Regular cardiac myocyte (primary cell): ENCODE measurements at places on chromosomes 6 and 20. TPM values are rescaled to one million over a fixed set of nuclear protein-coding genes. Genes with fewer than 3 reads are reported as not detected.

The SLC22A23 gene
- total RNA-seq = 9.4 and 21.1 TPM in 2 replicates

The PLCB4 gene
- total RNA-seq = 7.1 and 7.3 TPM in 2 replicates

The IMPG1 gene
- total RNA-seq = not detected in 2 replicates

The KCNQ5 gene
- total RNA-seq = 5.1 and 7.9 TPM in 2 replicates

The SMIM8 gene
- total RNA-seq = 3.3 and 5.4 TPM in 2 replicates

The PDE10A gene
- total RNA-seq = 18.4 and 32.4 TPM in 2 replicates

The MSH5 gene
- 4.4 and 5.4 TPM in 2 replicates for total RNA-seq

The ZNF165 gene
- 0.38 and 0.56 TPM in 2 replicates for total RNA-seq

The PRICKLE4 gene
- 0.19 and 0.56 TPM in 2 replicates for total RNA-seq

The VGLL2 gene
- not detected in 2 replicates for total RNA-seq

The SCRT2 gene
- total RNA-seq = not detected in 2 replicates

The ZNF322 gene
- total RNA-seq = 11.7 and 18.3 TPM in 2 replicates

The OR12D1 gene
- total RNA-seq = not detected in 2 replicates

The GLP1R gene
- under 0.01 TPM in 1 of 2 replicates, not detected in the other for total RNA-seq

The PLG gene
- 0.28 TPM in 1 of 2 replicates, not detected in the other for total RNA-seq

The TRDN gene
- not detected in 2 replicates for total RNA-seq

The RGL2 gene
- total RNA-seq = 17.5 and 20.1 TPM in 2 replicates

The SLPI gene
- 0.58 TPM in 1 of 2 replicates, not detected in the other for total RNA-seq

The FOXA2 gene
- total RNA-seq = not detected in 2 replicates

The ZCCHC3 gene
- total RNA-seq = 8.5 and 18.0 TPM in 2 replicates

The CRYBG1 gene
- total RNA-seq = 1.7 and 7.1 TPM in 2 replicates

The PRKN gene
- total RNA-seq = 0.58 and 2.8 TPM in 2 replicates

The IRF4 gene
- total RNA-seq = 0.19 and 0.28 TPM in 2 replicates

The BMP6 gene
- total RNA-seq = 22.0 and 47.4 TPM in 2 replicates

The PTP4A1 gene
- total RNA-seq = 78.8 and 87.4 TPM in 2 replicates

The NCOA3 gene
- total RNA-seq = 33.9 and 35.5 TPM in 2 replicates

The RSPO4 gene
- total RNA-seq = not detected in 2 replicates

The TP53TG5 gene
- total RNA-seq = under 0.01 TPM in 1 of 2 replicates, not detected in the other

The SMOC2 gene
- 0.28 TPM in 1 of 2 replicates, not detected in the other for total RNA-seq

The NDRG3 gene
- total RNA-seq = 16.5 and 16.6 TPM in 2 replicates

The MOCS1 gene
- 21.7 and 28.2 TPM in 2 replicates for total RNA-seq

The CALHM5 gene
- 11.7 and 17.2 TPM in 2 replicates for total RNA-seq

The COL9A3 gene
- under 0.01 and 0.19 TPM in 2 replicates for total RNA-seq

The SAMD5 gene
- total RNA-seq = under 0.01 TPM in 2 replicates

The PERP gene
- 14.2 and 21.7 TPM in 2 replicates for total RNA-seq

The GATA5 gene
- not detected in 2 replicates for total RNA-seq

The ARG1 gene
- total RNA-seq = not detected in 2 replicates

The SOBP gene
- total RNA-seq = 4.6 and 11.6 TPM in 2 replicates

The ENPP3 gene
- total RNA-seq = under 0.01 TPM in 2 replicates
